KG1 (cell line): ENCODE measurements at places on chromosomes 4 and X.

- no peak for DNase-seq
These were observed 154.9 kb upstream of the EPHA5 start for GRCh38 chr4:65825116-65825753.

GRCh38 chrX:120297923-120298322 is 13.3 kb downstream of the TMEM255A start:
- no peak for DNase-seq

DNA sequence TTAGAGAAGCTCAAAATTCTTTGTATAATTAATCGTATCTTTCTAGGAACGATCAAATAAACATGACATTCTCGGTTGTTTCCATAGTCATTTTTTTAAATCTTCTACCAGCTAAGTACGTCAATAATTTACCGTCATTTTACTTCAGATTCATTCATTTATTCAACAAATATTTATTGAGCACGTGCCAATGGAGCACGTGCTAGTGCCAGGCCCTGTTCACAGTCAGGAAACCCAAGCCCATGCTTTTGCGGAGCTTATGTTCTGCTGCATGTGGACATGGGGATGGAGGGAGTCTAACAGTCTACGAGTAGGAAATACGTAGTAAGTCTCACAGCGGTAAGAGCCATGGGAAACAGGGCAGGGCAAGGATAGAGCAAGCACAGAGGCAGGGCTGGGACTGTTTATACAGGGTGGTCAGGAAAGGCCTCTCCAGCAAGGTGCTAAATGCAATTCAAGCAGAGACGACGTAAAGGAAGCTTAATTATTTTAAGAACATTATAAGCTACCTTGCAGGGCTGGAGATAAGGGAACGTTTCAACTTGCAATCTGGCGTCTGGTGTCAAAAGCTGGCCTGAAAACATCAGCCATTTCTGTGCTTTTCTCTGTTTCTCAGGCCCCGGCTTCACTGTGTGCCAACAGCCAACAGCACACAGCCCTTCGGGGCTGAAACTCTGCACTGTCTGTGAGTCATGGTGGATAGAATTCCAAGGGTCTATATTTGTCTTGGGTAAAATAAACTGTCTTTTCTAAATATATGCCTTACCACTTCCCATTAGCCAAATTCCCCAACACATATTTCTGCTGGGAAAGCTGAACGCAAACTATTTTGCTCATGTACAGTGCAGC is 517.1 kb upstream of the ZFP42 start:
- DNase-seq, result no peak

DNA sequence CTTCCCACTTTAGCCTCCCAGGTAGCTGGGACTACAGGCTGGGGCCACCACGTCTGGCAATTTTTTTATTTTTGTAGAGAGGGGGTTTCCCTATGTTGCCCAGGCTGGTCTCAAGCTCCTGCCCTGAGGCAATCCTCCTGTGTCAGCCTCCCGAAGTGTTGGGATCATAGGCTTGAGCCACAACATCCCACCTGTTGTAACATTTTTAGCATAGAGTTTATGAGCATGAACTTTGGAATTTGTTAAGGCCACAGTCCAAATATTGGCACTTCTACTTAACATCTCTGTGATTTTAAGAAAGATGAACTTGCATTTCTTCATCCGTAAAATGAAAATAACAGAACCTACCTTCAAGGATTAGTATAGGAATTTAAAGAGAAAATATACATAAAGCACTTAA is 445.6 kb downstream of the IQCM start:
- DNase-seq, result no peak

DNA sequence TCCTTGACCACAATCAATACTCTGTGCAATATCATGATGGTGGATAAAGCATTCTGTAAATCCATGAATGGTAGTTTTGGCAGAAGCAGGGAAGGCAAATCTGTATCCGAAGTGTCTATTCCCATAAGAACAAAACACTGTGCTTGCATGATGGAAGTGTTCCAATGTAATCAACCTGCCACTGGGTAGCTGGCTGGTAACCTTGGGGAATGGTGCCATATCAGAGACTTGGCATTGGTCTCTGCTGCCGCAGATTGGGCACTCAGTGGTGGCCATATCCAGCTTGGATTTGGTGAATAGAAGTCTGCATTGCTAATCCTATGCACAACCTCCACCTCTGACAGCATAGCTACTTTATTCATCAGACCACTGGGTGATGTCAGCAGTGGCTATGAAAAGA is 114.3 kb upstream of the EMCN start:
- DNase-seq, result no peak
